T-helper 22 cell (primary cell): ENCODE measurements at places on chromosomes 5 and 9.

DNA sequence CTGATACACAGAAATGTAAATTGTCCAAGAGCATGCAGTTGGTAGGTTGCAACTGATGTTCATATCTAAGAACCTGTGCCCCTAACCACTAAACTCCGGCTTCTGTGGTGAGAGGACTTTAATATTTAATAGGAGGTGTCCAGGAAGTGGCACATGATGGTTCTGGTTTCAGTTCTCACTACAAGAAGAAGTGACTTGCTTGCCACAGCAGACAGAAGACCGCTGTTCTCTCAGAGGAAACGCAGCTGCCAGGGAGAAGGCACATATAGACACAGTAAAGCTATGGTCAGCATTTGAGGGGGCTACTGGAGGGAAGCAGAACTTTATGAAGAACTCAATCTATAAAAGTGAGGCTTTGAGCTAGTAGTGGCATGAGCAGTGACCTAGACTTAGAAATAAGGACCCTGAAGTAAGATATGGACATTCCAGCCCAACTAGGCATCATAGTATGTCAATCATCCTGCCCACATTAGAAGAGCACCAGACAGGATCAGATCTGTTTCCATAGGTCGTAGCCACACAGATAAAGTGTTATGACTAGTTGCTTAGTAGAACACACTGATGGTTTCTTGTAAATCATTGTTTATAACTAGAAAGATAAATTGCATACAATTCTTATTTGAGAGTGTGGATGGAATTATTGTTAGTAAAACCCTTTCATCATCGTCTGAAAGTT lies 36.4 kb upstream of the DAB2 start:
- no peak for DNase-seq

- peak; percentile 90 for DNase-seq
Measured at GRCh38 chr9:33816327-33817252, at the start of gene UBE2R2. Gene UBE2R2 (plus strand): TSS chr9:33817160. CDS start chr9:33817758, 598 bp downstream.

DNA sequence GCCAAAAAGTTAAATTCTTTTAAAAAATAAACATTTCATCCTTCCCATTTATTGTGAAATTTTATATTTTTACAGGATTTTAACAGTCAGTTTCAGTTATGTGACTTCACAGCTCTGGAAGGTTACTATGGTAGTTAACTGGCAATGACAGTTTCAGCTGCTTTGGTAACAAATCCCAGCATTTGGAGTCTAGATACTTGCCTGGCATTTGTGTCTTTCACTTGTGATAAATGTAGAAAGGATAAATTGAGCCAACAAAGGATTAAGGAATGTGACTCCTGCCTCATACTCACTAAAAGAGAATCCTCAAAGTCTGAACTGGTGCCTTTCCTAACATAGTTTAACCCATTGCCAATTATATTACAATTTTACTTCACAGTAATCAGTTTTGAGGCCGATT lies 315.5 kb downstream of the FER start:
- no peak for DNase-seq

GRCh38 chr9:12566404-12567090 lies 126.6 kb upstream of the TYRP1 start:
- DNase-seq, result no peak

DNA sequence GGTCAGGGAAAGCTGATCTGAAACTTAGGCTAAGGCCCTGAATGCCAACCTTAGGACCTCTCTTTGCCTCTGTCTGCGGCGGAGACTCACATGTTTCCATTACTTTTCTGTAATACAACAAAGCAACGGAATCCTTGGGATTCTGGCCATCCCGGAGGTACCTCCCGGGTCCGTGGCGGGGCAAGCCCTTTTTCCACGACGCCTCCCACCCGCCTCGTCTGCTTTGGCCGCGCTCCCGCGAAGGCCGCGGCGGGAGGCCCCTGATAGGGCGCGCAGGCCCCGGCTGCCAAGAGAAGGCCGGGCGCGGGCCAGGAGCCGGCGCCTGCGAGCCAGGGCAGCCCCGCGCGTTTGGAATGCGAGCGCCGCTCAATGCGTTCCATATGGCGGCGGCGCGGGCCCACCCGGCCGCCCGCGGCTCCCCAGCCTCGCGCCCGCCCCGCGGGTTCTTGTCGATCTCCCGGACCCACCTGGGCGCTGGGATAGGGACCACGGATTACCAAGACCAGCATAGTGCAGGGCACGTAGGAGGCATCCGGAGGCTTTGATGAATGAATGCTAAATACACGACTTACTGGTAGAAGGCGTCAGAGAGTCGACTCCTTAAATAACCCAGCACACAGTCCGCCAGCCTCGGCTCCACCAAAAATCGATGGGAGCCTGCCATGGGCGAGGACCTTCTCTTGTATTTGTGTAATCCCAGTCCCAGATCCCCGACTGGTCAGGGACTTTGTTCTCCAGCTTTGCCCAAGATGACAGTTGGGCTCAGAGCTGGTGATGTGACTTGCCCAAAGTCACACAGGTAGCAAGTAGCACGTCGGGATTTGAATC lies 17.5 kb upstream of the PHF19 start:
- DNase-seq, result no peak

- no peak for DNase-seq
Measured at GRCh38 chr9:71716138-71716909, 52.0 kb downstream of the CEMIP2 start.

- no peak for DNase-seq
Measured at GRCh38 chr9:120627073-120627472, 47.1 kb upstream of the CDK5RAP2 start.

- no peak for DNase-seq
Measured at GRCh38 chr5:139795074-139796001, at the start of gene PSD2. Gene PSD2 (plus strand): TSS chr5:139795808. CDS start chr5:139809441, 13,633 bp downstream.

DNA sequence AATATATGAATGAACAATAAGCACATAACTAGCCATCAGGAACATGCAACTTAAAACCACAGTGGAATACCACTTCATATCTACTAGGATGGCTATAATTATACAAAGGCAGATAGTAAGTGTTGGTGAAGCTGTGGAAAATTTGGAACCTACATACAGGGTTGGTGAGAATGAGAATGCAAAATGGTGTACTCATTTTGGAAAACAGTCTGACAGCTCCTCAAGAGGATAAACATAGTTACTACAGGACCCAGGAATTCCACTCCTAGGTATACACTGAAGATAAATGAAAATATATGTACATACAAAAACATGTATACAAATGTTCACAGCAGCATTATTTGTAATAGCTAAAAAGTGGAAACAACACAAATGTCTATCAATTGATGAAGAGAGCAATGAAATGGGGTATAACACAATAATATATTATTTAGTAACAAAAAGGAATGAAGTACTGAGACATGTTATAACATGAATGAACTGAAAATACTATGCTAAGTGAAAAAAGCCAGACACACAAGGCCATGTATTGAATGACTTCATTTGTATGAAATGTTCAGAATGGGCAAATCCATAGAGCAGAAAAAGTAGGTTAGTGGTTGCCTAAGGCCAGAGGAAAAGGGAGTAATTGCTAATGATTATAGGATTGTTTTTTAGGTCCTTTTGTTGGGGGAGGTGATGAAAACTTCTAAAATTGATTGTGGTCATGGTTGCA lies 31.2 kb upstream of the CDK5RAP2 start:
- no peak for DNase-seq

DNA sequence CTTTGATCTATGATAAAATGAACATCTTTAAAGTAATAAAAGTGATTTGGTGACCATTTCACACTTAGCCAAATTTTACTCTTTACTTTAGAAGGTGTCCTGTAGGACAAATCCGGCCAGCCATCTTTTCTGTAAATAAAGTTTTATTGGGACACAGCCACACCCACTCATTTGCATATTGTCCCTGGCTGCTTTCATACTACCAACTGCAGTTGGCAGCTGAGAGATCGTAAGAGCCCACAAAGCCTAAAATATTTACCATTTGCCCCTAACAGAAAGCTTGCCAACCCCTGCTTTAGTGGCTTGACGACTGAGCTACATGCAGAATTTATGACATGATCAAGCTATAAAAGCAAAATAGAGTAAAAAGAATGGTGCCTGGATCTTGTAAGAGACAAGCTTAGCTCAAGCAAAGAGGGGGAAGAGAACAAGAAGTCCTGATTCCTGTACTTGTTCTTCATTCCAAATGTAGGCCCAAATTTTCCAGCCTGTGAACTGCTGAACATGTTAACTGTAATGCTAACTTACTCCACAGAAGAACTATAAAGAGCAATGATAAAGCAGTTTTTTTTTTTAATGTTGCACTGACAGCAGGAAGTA lies 7.4 kb upstream of the FBXO10 start:
- no peak for DNase-seq

DNA sequence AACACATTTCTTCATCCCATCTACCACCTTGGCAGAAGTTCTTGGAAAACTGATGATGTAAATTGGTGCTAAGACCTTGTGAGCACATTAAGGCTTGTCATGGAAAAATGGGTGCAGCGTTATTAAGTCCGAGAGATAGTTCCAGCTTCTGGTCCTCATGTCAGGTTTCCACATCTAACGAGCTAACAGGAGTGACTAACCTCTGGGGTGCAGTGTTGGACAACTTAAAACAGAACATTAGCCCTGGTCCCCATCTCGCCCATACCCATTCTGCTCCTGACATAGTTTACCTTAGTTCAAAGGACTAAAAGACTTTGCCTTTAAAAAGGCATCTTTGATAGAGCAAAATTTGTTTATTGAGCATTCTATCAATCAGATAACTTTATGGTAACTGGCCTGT lies 128.0 kb downstream of the SLC1A3 start:
- DNase-seq, result no peak

DNA sequence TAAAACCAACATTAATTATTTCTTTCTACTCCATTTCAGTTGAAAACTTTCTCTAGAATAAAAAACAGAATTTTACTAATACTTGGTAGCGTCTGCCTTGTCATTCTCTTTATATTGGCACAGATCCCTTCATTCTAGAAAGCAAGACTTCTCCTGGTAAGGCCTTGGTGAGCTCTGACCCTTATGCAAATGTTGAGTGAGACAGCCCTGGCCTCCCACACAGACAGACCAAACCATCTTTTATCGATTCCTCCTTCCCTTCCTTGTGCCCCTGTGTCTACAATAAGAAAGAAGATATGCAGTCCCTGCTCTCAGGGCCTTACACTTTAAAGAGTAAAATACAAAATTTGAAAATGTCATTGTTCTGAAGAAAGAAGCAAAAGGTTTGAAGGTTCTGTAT lies 262.2 kb downstream of the EFNA5 start:
- no peak for DNase-seq

DNA sequence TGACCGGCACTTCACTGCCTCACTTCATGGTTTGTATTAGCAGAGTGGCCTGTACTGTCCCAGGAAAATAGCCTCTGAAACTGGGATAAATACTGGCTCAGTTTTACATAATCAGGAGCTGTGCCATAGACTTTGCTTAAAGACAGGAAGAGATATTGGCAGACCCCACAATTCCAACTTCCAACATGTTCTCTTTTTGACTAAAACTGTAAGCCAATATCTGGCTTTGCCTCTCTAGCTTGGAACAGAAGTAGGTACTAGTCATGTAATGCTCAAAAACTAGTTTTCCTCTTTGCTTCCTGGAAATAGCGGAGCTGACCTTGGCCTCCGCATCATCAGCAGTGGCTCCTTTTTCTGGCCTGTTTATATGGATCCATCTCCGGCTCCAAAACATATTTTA lies 276.9 kb downstream of the CDH9 start:
- no peak for DNase-seq

- no peak for DNase-seq
Measured at GRCh38 chr5:146965761-146966659, 87.5 kb upstream of the PPP2R2B start.

- no peak for DNase-seq
Measured at GRCh38 chr9:126325821-126326220, 808 bp upstream of the MVB12B start.

DNA sequence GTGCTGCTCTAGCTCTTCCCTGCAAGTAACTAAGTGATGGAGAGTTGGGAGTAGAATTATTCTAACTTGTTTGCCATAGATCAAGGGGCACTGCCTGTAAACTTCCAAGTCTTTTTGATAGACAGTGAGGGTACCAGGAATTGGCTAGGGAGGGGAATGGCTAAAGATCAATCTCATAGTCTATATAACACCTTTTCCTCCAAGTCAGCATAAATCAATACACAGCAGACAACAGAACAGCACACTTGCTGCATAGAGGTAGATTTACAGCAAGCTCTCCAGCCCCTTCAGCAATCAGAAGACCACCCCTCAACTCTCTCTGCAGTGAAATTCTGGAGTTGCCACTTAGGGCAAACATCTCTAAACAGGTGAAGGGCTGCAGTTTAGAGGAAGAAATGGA lies 643.5 kb upstream of the KLF4 start:
- DNase-seq, result no peak

GRCh38 chr9:121637713-121638220 lies 13.7 kb upstream of the DAB2IP start:
- no peak for DNase-seq

GRCh38 chr5:11801061-11801460 lies 103.2 kb downstream of the CTNND2 start:
- no peak for DNase-seq

- DNase-seq, result no peak
Measured at GRCh38 chr9:126532951-126533925, 80.5 kb upstream of the LMX1B start.

- no peak for DNase-seq
Measured at GRCh38 chr5:173888473-173889131, 453 bp downstream of the CPEB4 start.

GRCh38 chr5:40502736-40503135 lies 177.0 kb upstream of the PTGER4 start:
- no peak for DNase-seq

GRCh38 chr5:39080168-39080567 lies 6.0 kb upstream of the RICTOR start:
- DNase-seq, result no peak

DNA sequence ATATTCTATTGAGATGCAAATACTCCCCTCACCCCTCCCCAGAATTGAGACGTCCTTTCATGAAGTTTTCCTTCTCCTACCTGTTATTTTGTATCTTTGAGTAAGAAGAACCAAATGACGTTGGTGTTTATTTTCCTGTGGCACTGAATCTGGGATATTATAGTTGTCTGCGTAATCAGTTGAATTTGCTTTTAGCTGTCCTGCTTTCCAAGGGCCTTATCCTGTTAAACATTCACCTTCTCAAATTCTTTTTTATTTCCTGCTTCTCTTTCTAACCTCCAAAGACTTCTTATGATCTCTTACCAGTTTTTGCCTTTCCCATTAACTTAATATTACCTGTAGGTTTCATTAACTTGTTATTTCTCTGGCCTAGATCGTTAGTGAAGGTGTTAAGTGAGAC lies 1254.9 kb upstream of the WWC1 start:
- no peak for DNase-seq
